ENCODE measurements at places on chromosomes 11 and 22.

DNA sequence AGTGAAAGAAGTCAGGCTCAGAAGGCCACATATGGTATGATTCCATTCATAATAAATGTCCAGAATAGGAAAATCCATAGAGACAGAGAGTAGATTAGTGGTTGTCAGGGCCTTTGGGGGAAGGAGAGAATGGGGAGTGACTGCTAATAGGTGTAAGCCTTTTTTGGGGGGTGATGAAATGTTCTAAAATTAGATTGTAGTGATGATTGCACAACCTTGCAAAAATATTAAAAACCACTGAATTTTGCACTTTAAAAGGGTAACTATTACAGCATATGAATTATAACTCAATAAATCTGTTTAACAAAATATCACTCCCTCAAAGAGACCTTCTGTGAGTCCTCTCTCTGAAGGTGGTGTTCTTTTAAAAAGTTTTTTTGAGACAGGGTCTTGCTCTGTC lies 72.3 kb upstream of the GRK3 start:
- no peak for DNase-seq

DNA sequence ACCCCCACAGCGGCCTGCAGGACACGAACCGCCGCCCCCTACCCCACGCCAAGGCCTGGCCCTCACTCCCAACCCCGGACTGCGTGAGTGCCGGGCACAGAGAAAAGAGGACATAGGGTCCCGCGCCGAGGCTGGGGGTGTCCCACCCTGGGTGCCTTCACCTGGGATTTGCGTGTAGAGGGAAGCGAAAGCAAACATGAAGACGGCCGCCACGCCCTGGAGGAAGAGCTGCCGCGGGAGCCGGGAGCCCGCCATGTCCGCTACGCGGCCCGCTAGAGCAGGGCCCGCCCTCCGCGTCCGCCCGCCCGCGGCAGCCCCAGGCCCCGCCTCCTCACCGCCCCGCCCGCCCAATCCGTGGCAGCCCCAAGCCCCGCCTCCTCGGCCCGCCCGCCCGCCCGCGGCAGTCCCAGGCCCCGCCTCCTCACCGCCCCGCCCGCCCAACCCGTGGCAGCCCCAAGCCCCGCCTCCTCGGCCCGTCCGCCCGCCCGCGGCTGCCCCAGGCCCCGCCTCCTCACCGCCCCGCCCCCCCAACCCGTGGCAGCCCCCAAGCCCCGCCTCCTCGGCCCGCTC lies at the start of gene LMF2:
LMF2 (minus strand) TSS at position 282 of the 570 bp plus-strand sequence; CDS start at position 255, 27 bp downstream.
- DNase-seq, result peak; percentile 98

DNA sequence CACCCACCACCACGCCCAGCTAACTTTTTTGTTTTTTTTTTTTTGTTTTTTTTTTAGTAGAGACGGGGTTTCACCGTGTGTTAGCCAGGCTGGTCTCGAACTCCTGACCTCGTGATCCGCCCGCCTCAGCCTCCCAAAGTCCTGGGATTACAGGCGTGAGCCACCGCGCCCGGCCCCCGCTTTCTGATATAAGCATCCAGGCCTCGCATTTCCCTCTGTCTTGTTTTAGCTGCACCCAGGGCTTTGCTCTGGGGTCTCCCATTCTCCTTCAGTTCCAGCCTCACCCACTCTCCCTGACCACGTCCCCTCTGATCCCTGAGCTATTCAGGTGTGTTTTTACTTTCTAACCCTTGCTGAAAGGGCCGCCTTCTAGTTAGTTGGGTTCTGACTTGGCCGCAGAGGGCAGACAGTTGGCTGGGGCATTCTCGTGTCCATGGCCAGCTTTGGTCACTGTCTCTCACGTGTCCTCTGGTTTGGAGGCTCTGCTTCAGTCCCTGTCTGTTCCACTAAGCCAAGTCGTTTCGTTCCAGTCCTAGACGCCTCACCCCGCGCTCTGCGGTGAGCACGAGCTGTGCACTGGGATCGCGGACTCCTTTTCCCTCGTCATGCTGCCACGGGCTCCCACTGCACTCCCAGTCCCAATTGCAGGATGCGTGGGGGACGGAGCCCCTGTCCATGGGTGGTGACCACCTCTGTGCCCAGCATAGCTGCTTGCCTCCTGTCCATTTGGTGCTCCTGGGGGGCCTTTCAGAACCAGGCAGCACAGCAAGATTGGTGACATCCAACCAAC lies 6.0 kb upstream of the TNNT3 start:
- no peak for DNase-seq

- no peak for DNase-seq
Measured at GRCh38 chr22:30040499-30041260, 39.6 kb upstream of the HORMAD2 start.

GRCh38 chr11:17185938-17186337 lies 21.8 kb downstream of the PIK3C2A start:
- DNase-seq, result no peak

GRCh38 chr11:78946945-78947902 lies 372.6 kb upstream of the NARS2 start:
- DNase-seq, result no peak

DNA sequence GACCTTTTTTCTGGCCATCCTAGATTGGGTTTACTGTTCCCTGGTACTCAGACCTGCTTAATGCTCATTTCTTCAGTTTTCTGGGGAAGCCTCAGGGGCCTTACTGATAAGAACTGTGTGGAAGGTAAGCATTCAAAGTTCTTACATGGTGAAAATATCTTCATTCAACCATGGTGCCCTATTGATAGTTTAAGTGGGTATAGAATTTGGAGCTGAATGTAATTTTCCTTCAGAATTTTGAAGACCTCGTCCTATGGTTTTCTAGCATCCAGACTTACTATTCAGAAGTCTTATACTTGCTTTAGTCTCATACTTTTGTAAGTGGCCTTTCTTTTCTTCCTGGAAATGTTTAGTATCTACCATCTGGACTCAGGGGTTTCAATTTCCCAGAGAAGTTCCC lies 75.7 kb downstream of the CDKN1C start:
- DNase-seq, result no peak

DNA sequence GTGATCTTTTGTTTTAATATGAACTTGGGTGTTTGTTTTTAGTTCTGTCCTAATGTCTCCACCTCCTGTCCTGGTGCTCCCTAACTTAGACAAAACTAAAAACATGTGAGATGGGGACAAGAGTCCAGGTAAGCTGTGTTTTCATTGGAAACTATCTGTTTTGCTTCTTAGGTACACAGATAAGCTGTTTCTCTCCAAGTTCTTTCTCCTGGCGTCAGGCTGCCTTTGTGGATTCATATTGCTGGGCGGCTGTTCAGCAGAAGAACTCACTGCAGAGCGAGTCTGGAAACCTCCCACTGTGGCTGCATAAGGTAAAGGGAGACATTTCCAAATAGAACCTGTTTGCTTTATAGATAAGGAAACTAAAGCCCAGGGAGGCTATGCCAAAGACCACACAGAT lies 24.7 kb downstream of the PANX1 start:
- DNase-seq, result no peak

DNA sequence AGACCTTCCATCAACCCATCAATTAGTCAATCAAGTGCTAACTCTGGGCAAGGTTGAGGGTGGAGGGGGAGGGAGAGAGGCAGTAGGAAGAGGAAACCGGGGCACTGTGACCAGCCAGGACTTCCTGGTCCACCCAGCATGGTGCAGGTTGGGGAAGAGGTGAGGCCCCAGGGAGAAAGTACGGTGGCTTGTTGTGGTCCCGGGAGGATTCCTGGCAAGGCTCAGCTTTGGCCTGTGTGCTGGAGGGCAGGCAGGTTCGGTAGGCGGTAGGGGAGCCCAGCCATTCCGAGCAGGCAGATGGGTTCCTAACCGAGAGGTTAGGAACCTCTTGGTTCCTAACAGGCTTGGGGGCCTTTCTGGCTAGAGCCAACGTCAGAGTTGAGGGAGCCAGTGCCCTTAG lies 10.8 kb downstream of the ST14 start:
- DNase-seq, result no peak

DNA sequence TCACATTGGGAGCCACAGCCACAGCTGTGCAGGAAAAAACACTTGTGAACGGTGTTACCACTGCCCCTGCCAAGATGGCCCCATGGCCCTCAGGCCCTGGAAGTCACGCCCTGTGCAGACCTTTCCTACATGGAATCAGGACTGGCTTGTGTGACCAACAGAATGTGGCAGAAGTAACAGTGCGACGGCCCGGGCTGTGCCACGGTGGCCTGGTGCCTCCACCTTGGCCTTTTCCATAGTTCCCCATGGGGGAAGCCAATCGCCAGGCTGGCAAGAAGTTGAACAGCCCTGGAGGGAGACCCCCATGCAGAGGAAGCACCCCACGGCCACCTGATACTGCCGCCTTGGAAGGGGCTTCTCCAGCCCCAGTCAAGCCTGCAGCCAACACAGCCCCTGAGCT lies 48.0 kb downstream of the DHCR7 start:
- DNase-seq, result no peak

DNA sequence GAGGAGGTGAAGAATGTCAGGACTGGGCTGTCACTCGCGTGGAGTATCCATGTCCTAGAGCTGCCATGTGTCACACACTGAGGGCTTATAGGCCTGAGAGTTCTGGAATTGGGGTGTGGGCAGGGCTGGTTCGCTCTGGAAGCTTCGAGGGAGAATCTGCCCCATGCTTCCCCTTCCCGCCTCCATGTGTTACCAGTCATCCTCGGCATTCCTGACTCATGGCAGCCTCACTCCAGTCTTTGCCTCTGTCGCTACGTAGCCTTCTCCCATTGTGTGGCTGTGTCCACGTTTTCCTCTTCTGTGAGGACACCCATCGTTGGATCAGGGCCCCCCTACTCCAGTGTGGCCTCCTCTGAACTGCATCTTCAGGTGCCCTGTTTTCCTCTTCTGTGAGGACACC lies 301.2 kb downstream of the TBC1D22A start:
- no peak for DNase-seq

- DNase-seq, result no peak
Measured at GRCh38 chr11:83275888-83276641, 10.1 kb downstream of the CCDC90B start.

DNA sequence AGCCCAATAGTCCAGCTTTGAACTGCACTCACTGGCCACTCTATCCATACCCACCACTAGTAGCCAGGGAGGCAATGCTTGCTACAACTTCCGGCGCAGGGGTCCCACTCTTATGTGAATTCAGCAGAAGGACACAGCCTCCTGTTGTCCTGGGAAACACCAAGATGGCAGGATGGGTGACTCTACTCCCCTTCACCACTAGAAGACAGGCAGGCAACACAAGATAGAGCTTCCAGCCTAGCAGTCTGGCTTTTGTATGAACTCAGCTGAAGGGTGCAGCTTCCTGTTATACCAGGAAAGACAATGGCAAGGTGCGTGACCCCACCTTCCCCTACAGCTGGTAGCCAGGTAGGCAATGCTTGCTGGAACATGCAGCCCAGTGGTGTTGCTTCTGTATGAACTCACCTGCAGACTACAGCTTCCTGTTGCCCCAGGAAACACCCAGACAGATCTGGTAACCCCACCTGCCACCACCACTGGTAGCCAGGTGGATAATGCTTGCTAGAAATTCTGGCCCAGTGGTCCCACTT lies 205.2 kb upstream of the KIRREL3 start:
- DNase-seq, result no peak

DNA sequence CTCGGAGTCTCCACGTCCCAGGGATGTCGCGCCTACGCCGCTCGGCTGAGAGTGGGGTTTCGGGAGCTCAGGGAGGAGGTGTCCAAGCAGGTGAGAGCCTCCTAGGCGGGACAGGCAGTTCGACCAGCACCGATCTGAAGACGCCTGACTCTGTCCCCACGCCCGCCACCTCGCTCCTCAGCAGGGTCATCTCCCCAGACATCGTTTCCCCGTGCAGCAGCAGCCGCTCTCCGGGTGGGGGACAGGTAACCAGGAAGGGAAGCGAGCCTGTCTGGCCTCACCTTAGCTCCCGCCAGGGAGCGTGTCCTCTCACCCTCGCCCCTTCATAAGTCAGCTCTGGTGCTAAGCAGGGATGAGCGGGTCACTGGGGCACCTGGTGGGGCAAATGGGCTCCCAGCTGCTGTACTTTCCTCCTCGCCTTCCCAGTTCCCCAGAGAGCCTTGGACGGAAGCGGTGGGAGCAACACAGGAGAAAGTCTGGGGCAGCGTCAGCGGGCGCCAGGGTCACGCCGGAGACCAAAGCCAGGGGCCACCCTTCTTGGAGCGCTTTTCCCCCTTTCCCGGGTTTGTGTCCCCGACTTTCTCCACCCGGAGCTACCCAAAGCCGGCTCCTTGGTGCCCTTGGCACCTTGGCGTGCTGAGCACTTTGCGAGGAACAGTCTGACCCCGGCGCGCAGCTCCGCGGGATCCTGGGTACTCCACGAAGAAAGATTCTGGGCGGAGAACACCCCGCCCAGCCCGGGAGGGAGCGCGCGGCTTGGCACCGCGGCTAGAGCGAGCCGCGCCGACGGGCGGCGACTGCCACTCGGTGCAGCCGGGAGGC lies 1.6 kb downstream of the SPON1 start:
- DNase-seq, result peak; percentile 31

GRCh38 chr11:34379539-34379938 lies 21.7 kb upstream of the ABTB2 start:
- no peak for DNase-seq

- no peak for DNase-seq
Measured at GRCh38 chr22:47143249-47143938, 380.9 kb downstream of the TBC1D22A start.

- no peak for DNase-seq
Measured at GRCh38 chr11:72635309-72635915, 38.8 kb downstream of the PDE2A start.

GRCh38 chr11:13763341-13763740 lies 94.9 kb downstream of the FAR1 start:
- no peak for DNase-seq

- no peak for DNase-seq
Measured at GRCh38 chr11:418343-419247, 3.8 kb upstream of the SIGIRR start.

DNA sequence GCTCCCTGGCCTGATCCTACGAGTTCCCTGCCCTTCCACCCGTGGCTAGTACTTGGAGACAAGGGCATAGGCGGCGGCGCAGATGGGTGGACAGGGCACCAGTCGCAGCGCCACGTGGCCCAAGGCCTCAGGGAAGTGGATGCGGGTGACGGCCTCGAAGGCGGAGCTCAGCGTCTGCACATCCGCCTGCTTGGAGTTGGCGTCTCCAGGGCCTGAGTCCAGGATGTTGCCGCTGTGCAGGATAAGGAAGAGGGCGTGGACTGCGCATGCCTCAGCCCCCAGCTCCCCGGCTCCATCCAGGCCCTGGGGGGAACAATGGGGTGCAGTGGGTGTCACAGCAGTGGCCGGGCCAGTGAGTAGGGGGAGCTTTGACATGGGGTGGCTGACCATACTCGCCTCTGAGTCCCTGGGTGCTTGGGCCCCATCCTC lies 6.6 kb downstream of the PITPNM1 start:
- DNase-seq, result no peak

- peak; percentile 69 for DNase-seq
Measured at GRCh38 chr11:63510360-63511047, 4.6 kb downstream of the LGALS12 start.

- no peak for DNase-seq
Measured at GRCh38 chr22:29167032-29167911, 38.4 kb upstream of the EMID1 start.

DNA sequence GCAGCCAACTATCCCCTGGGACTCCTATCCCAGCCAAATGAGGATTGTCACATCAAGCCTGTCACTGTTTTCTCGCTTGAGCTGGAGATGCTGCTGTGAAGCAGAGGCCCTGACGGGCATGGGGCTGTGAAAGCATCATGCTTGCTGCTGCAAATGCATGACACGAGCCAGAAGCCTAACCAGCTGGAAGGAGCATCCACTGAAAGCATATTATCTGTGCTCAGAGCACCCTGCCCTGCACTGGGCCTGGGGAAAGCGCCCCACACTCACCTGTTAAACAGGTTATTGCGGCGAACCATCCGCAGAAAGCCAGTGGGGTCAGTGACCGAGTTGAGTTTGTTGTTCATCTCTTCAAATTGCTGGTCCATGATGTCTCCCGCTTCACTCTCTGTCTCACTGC lies 110.9 kb upstream of the PITPNB start:
- DNase-seq, result no peak

Measured in substantia nigra (tissue), 51 donors.